CD4-positive, alpha-beta T cell treated with Interleukin-17A for 4 hours (primary cell): ENCODE measurements at places on chromosomes 7 and 10.

- DNase-seq, result no peak
Observed at GRCh38 chr10:33410096-33410859, 75.8 kb upstream of the NRP1 start.

DNA sequence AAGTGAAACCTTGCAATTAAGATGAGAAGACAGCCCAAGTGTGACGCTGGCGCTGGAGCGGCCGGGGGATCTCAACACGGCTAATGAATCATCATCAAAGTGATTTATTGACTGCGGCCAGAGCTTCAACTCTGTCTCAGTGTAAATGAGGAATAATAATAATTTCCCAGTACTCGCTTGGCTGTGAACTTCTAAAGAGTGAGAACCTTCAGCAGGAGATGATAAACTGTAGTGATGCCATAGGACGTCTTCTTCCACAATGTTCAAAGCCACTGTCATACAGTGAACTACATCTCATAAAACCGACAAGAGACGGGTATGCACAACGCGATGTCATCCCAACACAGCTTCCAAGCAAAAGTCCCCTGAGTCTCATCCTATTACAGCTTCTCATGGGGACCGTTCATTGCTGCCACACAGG, 123.6 kb upstream of the NOBOX start:
- DNase-seq, result no peak

GRCh38 chr10:13942035-13942434, 355.3 kb downstream of the PRPF18 start:
- DNase-seq, result no peak

DNA sequence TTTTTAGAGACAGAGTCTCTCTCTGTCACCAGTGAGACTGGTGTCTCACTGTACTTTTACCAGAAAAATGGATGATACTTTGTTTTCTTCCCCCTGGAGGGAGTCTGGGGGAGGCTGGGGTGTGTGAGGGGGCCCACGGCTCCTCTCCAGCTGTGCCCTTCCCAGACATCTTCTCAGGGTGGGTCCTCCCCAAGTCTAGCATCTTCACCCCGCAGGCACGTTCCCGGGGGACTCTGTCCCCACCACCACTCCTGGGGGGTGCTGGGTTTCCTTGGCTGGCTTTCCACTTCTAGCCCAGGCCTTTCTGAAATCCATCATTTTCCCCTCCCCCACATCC, 61.8 kb upstream of the MKRN1 start:
- DNase-seq, result no peak

- no peak for DNase-seq
Observed at GRCh38 chr10:71969929-71970328, 5.7 kb downstream of the CHST3 start.

DNA sequence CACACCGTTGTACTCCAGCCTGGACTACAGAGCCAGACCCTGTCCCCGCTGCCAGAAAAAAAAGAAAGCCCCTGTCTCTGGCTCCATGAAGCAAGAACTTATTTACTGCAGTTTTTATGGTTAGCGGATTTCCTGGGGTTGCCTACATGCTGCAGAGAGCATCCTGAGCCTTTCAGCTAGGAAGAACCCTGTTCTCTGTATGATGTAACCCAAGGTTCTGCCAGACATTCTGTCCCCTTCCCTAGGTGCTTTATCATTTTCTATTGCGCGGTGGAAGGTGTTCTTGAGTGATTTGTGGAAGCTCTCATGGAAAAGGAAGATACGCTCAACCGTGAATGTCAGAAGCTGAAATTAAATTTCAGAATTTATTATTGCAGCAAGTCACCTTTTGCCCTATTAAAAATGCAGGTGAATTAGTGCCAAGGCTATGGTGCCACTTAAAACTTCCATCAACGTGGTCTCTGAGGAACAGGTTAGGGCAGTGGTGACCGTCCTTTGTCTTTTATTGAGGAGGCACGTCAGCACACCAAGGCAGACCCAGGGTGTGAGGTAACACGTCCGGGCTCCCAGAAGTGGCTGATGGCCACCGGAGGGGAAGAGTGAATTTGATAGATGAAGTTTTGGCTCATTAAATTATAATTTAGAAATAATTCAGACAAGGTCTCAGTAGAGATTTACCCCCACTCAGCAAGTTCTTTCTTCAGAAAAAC, 273.1 kb downstream of the PHTF2 start:
- no peak for DNase-seq

DNA sequence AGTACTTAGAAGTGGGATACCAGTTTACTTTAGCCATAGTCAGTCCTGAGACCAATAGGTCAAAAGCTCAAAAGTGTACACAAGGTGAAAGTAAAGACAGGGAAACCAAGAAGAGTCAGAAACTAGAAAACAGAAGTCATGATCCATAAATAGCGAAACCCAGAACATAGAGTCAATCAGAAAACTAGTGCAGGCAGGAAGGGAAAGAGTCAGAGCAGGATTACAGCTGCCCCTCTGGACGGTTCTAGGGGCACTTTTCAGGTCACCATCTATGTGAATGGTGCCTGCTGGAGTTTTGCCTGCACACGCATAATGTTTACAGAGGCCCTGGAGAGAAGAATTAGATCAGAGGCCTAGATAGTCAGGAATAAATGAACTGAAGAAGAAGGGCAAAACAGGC, 22.4 kb upstream of the DMTF1 start:
- no peak for DNase-seq

DNA sequence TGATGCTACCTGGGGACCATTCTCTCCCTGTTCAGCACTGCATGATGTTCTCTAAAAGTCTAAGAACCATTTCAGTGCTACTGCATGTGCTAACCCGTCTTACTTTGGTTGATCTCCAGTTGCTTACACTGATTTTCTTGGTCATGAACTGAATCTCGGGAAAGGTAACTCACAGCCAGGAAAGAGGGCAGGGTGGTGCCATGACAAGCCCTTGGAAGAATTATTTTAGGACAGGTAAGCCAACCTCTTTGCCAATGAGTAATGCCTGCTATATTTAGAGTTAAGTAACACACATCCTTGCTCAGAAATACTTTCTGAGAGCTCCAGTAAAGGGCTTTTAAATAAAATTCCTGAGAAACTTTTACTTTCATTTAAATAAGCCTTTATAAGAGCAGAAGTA, 126.7 kb downstream of the ARL4A start:
- DNase-seq, result no peak

DNA sequence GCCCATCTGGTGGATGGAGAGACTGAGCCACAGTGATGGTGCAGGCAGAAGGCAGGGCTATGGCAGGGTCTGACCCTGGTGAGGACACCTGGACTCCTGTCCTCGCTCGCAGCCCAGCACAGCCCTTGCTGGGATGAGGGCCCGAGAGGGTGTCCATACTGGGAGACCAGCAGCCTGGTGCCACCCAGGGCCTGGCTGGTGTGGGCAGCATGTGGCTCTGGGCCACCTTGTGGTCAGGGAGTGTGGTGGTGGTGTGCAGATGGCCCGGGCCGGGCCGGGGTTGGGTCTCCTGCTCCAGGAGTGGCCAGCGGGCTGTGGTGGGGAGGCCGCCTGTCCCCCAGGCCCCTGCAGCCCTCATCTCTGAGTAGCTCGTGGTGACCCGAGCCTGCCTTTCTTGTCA, 14.9 kb downstream of the ADCY1 start:
- no peak for DNase-seq
